Head of caudate nucleus (tissue), 42 donors: ENCODE measurements at places on chromosomes 2 and 18.

- no peak for DNase-seq
These were observed 37.4 kb upstream of the PPP1R1C start for GRCh38 chr2:181948227-181948626.

GRCh38 chr2:103265521-103265920, 503.7 kb downstream of the TMEM182 start:
- no peak for DNase-seq

DNA sequence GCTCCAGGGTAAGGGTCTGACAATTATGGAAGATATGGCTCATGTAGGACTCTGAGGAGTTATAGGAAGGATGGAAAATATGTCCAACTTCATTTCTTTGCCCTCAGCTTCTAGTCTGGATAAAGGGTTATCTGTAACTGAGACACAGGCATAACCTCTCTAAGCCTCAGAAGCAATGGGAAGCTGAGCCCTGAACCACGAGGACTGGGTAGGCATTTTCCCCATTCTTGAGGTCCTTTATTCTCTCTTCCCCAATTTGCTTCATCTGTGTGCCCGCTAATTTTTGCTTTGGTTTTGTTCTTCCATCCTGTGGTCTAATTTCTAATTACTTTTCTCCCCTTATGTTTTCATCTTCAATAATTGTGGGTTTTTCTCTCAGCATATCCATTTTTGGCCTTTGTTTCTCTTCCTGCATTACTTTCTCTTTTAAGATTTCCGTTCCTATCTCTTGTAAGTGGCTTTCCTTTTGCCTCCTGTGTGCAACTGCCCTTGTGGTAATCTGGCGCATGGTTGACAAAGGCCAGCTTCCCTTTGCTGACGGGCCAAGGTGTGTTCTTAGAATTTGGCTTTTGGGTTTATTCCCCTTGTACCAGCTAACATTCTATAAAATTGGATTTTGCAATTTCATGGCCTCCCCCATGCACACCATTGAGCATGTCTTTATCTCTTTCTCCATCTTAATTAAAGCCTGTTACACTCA, 343.8 kb downstream of the TXNL1 start:
- no peak for DNase-seq

- DNase-seq: no peak
These were observed 1224.8 kb upstream of the ZEB2 start for GRCh38 chr2:145744541-145745386.

DNA sequence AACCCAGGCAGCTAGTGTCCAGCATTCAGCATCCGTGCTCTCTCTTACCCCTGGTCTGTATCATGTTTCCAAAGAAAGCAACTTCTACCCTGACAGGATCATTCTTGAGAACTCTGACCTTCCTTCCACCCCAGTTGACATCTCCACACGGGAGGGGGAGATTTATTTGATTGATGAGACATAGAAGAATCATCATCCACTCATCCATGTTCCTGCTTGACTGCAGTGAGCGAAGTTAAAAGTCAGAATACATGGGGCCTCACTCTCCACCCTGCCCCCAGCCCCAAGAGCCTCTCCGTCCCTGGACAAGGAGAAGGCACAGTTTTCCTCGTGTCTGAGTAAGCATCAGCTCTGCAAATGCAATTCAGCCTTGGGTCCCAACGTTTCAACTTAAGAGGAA, 356.0 kb upstream of the TNP1 start:
- DNase-seq: no peak

DNA sequence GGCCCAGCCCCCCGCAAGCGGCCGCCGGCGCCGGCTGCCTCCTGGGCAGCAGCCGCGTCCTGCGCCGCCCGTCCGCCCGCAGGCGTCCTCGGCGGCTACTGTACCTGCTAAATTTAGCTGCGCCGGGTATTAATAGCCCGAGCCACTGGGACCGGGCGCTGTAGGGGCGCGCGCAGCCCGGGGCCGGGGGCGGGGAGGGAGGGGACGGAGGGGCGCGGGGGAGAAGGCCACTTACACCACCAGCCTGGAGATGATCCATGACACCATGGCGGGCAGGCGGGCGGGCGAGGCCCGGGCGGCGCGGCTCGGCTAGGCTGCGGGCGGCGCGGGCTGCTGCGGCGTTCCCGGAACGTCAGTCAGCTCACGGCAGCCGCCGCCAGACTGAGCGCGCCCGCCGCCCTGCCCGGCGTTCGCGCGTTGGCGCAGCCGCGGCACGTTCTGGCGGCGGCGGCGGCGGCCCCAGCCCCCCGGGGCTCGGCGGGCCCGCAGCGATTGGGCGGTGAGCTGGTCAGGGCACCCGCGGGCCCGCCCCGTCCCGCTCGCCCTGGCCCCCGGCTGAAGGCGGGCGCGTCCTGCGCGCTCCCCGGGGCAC, at the start of gene REEP1:
TSS of gene REEP1 (minus strand) at position 383 of the 592 bp plus-strand sequence. CDS start at position 267, 116 bp downstream.
- peak; percentile 50 for DNase-seq

GRCh38 chr2:218992703-218993344, 398 bp downstream of the CRYBA2 start:
- no peak for DNase-seq
